ENCODE measurements at places on chromosomes 16 and 17.

- DNase-seq: no peak
- H3K27ac ChIP-seq: peak overlapping the region; percentile 41
- peak overlapping the region; percentile 42 for H3K4me3 ChIP-seq
- H3K27me3 ChIP-seq: no peaks in the 10 kb centered on the region
Observed at GRCh38 chr17:35449371-35449931, 885 bp upstream of the SLFN13 start.

DNA sequence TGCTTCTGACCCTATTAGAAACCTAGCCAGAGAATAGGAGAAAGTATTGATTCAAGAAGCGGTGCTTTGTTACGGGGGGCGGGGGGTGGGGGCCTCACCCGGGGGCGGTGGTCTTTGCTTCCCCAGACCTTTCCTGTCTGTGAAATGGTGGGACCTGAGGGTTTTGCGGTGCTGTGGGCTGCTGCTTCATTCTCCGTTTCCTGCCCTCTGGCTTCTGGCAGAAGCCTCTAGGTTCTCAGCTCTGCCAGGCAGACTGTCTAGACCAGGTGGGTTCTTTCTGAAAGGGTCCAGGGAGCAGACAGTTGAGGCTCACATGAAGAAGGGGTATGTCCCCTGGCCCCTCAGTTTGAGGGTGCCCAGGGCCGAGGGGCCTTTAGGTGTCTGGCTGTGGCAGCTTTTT lies 14.0 kb downstream of the GSE1 start:
- no peak overlapping the region for H3K27ac ChIP-seq
- peaks cover 18% of the 10 kb centered on the region for H3K4me1 ChIP-seq
- no peaks in the 10 kb centered on the region for H3K27me3 ChIP-seq
- DNase-seq: peak; percentile 54
- peak overlapping the region; percentile 2 for H3K4me3 ChIP-seq

GRCh38 chr17:62712171-62712581 lies 84.7 kb downstream of the MRC2 start:
- no peaks in the 10 kb centered on the region for H3K36me3 ChIP-seq
- H3K27me3 ChIP-seq: peaks cover 10% of the 10 kb centered on the region
- H3K4me3 ChIP-seq: no peak overlapping the region
- H3K27ac ChIP-seq: no peak overlapping the region
- H3K4me1 ChIP-seq: no peaks in the 10 kb centered on the region

GRCh38 chr16:73183611-73184092 lies 135.7 kb upstream of the ZFHX3 start:
- no peak overlapping the region for H3K4me3 ChIP-seq
- no peaks in the 10 kb centered on the region for H3K4me1 ChIP-seq
- H3K27me3 ChIP-seq: no peaks in the 10 kb centered on the region
- H3K36me3 ChIP-seq: no peaks in the 10 kb centered on the region

DNA sequence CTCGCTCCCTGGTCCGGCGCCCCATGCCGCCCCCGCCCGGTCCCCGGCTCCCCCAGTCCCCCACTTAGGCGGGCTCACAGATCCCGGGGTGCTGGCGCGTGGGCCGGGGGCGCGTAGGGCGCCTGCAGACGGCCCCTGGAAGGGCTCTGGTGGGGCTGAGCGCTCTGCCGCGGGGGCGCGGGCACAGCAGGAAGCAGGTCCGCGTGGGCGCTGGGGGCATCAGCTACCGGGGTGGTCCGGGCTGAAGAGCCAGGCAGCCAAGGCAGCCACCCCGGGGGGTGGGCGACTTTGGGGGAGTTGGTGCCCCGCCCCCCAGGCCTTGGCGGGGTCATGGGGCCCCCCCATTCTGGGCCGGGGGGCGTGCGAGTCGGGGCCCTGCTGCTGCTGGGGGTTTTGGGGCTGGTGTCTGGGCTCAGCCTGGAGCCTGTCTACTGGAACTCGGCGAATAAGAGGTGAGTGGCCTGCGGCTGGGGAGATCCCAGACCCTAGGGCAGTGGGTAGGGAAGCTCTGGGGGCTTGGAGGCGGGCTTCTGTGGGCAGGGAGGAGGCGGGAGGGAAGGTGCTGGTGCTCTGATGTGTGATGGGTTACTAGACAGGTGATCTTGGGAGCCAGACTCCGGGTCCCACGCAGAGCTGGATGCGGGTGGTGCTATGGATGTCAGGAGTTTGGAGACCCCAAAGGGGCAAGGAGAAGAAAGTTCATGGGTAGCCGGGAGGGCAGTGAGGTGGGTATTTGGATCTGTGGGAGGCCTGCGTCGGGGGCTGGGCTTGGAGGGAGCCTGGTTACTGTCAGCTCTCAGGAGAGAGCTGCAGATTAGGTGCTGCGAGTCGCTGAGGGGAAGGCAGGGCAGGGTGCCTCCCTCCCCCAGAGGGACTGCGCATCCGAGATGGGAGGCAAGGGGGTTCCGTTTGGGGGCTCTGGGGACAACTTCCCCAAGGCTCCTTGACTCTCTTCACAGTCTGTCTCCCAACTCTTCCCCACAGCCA lies 560 bp downstream of the EFNB3 start:
- peaks cover 42% of the 10 kb centered on the region for H3K27me3 ChIP-seq
- DNase-seq: no peak
- H3K4me3 ChIP-seq: peak overlapping the region; percentile 29
- H3K4me1 ChIP-seq: peaks cover 15% of the 10 kb centered on the region
- peak overlapping the region; percentile 28 for H3K27ac ChIP-seq

GRCh38 chr17:43979011-43979410 lies 25.3 kb upstream of the PYY start:
- H3K27ac ChIP-seq: no peak overlapping the region
- no peaks in the 10 kb centered on the region for H3K4me1 ChIP-seq
- peaks cover 43% of the 10 kb centered on the region for H3K27me3 ChIP-seq

- no peak overlapping the region for H3K27ac ChIP-seq
- no peaks in the 10 kb centered on the region for H3K27me3 ChIP-seq
- no peak overlapping the region for H3K4me3 ChIP-seq
- H3K4me1 ChIP-seq: no peaks in the 10 kb centered on the region
- no peaks in the 10 kb centered on the region for H3K36me3 ChIP-seq
Observed at GRCh38 chr16:12236589-12236988, 260.1 kb downstream of the SNX29 start.

DNA sequence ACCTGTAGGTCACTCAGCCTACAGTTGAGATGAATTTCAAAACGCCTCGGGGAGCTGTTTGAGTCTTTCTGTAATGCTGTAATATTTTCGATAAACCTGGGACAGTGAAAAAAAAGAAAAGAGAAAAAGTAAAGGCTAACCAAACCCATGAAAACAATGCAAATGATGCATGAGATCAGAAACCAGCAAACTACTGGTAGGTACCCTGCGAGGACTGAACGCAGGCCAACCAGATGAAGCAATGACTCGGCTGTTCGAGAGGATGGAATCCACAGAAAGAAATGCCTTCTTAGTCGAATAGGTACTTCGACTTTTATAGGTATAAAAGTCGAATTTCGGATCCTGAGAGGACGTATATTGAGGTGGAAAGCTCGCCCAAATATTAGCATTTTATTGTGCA lies 509 bp upstream of the ATAD5 start:
- peak overlapping the region; percentile 97 for H3K27ac ChIP-seq
- H3K4me1 ChIP-seq: peaks cover 29% of the 10 kb centered on the region
- H3K4me3 ChIP-seq: peak overlapping the region; percentile 99
- no peaks in the 10 kb centered on the region for H3K27me3 ChIP-seq
